Neural progenitor cell (in vitro differentiated cells): ENCODE measurements at places on chromosomes 1 and 21.

GRCh38 chr1:8989821-8990220, 36.4 kb downstream of the SLC2A7 start:
- no peak for DNase-seq

DNA sequence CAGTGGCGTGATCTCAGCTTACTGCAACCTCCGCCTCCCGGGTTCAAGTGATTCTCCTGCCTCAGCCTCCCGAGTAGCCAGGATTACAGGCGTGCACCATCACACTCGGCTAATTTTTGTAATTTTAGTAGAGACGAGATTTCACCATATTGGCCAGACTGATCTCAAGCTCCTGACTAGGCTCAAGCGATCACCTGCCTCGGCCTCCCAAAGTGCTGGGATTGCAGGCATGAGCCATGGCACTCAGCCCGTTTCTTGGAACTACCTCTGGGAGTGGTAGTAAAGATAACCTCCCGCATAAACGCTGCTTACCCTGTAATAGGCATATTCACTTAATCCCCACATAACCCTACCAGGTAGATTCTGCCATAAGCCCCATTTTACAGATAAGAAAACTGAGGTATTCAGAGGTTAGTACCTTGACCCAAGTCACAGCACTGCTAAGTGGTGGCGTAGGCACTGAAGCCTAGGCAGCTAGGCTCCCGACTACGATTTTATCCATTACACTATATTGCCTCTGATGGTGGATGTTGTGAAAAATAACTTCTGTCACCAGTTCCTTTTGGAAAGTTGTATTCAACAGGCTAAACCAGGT, 143.8 kb downstream of the SDCCAG8 start:
- DNase-seq: no peak

DNA sequence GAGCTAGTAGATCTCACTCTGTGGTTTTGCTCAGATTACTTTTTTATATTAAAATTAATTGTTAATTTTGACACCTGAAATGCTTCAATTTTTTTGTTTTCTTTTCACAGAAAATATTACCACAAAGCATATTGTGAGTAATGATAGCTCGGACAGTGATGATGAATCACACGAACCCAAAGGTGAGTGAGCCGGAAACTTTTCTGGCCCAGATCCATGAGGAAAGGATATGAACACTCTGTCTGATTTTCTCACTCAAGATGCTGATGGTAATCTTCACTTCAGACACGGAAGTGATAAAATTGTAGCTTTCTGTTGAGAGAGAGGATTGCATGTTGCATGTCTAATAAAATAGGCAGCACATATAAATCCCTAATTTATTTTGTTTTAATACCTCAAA, 121.8 kb downstream of the PLA2G4A start:
- DNase-seq: no peak

DNA sequence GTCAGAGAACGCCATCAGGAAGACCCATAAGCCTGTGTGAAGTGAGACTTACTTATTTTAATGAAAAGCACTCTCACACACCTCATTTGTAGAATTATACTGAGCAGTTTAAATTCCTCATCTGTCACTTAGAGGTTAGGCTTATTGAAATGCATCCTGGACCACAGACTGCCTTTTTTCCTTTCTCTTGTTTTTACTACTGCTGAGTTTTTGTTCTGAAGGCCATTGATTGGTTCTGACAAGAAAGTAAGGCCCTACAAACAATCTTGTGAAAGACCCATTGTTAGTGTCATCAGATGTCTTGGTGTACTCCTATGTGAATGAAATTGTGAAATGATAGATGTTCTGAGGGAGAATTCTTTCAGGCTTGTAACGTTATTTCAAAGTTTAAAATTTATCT, 1343.3 kb upstream of the ADGRL2 start:
- DNase-seq: peak; percentile 55

DNA sequence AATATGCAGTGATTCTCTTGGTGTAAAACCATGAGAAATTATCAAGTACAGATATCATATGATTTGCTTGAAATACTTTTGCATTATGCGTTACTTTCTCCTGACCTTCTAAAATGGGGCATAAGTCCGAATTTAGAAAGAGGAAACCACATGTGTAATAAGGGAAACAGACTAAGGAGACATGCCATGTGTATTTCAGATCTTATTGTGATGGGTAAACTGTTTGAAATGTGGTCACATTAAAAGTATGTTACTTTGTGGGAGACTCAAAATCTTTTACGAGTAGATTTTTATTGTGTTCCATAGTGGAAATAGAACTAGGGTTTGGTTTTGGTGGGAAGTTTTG, 173.0 kb downstream of the NFIA start:
- DNase-seq: no peak

- DNase-seq: no peak
These were observed 76.0 kb upstream of the C1orf174 start for GRCh38 chr1:3975903-3976630.
